Progenitor cell of endocrine pancreas (in vitro differentiated cells): ENCODE measurements at places on chromosomes 7 and 10. TPM values are rescaled to one million over a fixed set of nuclear protein-coding genes. Genes with fewer than 3 reads are reported as not detected.

DNA sequence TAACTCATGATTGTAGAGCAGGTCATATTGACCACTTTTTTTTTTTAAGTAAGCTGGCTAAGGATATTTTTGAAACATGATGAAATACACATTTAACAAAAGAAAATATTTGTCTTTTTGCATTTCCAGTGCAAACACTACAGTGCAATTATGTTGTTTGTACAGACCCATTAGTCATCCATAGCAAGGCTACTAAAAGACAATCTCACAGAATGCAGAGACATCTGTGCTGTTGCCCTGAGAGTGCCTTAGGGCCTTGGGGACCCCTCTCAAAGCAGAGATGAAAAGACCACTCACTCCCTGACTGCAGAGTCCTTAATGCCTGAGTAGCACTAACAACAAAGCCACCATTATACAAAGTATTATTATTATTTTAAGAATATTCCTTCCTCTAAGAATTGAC is 104.5 kb downstream of the NRCAM start:
- no peaks in the 10 kb centered on the region for H3K36me3 ChIP-seq
- peaks cover 12% of the 10 kb centered on the region for H3K4me1 ChIP-seq
- no peaks in the 10 kb centered on the region for H3K27me3 ChIP-seq
- no peak for DNase-seq

DNA sequence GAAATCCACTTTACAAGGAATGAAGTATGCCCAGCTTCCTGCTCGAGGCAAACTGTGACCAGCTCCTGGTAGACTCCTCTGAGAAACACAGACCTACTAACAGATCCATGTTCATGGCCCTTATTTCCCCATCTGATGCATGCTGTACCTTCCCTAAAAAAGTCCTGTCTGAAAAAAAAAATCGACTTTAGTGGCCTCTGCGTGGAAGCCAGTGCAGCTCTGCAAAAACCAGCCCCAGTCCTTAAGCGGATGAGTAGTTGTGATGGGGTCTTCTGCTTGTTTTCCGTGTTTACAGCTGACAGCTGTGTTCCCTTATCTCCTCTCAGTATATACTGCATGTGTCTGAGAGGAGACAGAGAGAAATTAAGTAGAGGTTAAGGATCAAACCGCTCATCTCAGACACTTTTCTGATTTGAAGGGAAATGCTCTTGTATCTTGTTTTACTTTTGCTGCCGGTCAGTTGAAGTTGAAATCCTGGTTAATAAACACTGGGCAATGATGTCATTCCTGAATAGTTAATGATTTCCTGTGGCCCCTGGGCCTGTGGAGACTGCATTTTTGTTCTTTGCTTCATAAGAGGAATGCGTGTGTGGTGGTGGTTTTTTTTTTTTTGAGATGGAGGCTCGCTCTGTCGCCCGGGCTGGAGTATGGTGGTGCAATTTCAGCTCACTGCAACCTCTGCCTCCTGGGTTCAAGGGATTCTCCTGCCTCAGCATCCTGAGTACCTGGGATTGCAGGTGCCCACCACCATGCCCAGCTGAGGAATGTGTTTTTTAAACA is 67.6 kb downstream of the DOCK1 start:
- no peaks in the 10 kb centered on the region for H3K27me3 ChIP-seq
- peak overlapping the region; percentile 92 for H3K27ac ChIP-seq
- peaks cover 10% of the 10 kb centered on the region for H3K36me3 ChIP-seq
- peaks cover 27% of the 10 kb centered on the region for H3K4me1 ChIP-seq

The THNSL1 gene
- 6.5 and 7.0 TPM in 2 replicates for total RNA-seq

The MUC3A gene
- total RNA-seq = 2.0 and 2.1 TPM in 2 replicates

DNA sequence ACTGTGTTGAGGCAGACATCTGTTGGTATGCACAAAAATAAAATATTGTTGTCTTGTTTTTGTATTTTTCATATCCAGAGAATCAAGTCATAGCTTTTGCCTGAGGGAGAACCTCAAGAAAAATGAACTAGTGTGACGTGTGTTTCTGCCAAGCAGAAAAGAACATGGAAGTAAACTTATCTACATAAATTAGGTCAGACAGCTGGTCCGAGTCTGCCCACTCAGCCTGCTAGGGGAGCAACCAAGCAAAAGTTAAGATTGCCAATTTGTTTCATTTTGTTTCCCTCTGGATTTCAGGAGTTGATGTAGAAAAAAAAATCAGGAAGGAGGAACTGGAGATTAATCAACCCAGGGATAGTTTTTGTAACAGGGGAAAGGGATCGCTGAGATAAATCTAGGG is 572.4 kb upstream of the LRRTM3 start:
- peak overlapping the region; percentile 24 for H3K27ac ChIP-seq
- no peak overlapping the region for H3K4me3 ChIP-seq
- no peaks in the 10 kb centered on the region for H3K27me3 ChIP-seq
- peaks cover 6% of the 10 kb centered on the region for H3K4me1 ChIP-seq
- DNase-seq = no peak
- no peaks in the 10 kb centered on the region for H3K36me3 ChIP-seq

The LOXL4 gene
- 3.6 and 3.7 TPM in 2 replicates for total RNA-seq

- peaks cover 26% of the 10 kb centered on the region for H3K4me1 ChIP-seq
- no peak for DNase-seq
- no peaks in the 10 kb centered on the region for H3K36me3 ChIP-seq
Measured at GRCh38 chr10:2145926-2146478, 408.7 kb upstream of the ADARB2 start.

The GALNT17 gene
- total RNA-seq = 3.9 and 4.9 TPM in 2 replicates

The CCL24 gene
- not detected in 2 replicates for total RNA-seq

DNA sequence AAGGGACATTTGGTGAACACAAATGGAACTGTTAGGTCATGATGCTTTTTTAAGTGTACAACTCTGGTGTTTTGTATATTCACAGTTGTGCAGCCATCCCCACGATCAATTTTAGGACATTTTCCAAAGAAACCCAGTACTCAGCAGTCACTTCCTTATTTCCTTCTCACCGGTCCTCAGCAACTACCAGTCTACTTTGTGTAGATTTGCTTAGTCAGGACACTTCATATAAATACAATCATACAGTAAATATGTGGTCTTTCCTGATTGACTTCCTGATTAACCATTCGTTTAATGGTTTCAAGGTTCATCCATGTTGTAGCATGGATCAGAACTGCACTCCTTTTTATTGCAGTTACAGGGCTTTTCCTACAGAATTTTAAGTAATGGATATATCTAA is 14.4 kb downstream of the SGPL1 start:
- H3K4me3 ChIP-seq = no peak overlapping the region
- no peak overlapping the region for H3K27ac ChIP-seq
- peaks cover 27% of the 10 kb centered on the region for H3K4me1 ChIP-seq
- peaks cover 19% of the 10 kb centered on the region for H3K36me3 ChIP-seq

GRCh38 chr10:105494944-105495343 is 853.9 kb downstream of the SORCS3 start:
- H3K4me3 ChIP-seq = no peak overlapping the region
- DNase-seq = no peak
- H3K27ac ChIP-seq = no peak overlapping the region
- no peaks in the 10 kb centered on the region for H3K4me1 ChIP-seq
- no peaks in the 10 kb centered on the region for H3K27me3 ChIP-seq
